ENCODE measurements at places on chromosomes 7 and 10.

DNA sequence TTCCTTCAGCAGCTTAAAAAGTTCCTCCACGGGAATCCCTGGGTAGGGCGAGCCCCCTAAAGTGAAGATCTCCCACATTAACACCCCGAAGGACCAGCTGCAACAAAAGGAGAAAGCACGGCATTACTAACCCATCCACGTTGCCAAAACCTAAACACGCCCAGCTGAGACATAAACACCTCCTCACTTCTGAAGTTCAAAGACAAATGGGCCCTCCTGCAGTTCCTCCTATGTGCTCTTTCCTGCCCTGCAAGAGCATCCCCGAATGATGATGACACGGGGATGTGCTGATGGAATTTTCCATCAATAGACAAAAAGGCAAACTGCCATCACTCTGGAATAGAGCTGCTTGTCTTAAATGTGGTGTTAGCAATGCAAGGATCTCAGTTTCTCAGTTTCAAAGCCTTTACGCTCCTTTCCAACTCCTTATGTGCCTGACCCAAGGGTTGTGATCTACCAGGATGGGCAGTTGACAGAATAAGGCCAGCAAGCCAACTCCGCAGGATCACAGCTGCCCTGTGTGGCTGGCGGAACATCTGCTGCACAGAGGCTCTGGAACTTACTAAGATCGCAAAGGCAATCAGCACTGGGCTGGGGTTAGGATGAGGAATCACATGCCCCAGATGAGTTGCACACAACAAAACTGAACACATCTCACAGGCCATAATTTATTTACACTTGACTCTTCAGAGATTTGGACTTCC, 112.7 kb downstream of the FGFR2 start:
- DNase-seq, result no peak

DNA sequence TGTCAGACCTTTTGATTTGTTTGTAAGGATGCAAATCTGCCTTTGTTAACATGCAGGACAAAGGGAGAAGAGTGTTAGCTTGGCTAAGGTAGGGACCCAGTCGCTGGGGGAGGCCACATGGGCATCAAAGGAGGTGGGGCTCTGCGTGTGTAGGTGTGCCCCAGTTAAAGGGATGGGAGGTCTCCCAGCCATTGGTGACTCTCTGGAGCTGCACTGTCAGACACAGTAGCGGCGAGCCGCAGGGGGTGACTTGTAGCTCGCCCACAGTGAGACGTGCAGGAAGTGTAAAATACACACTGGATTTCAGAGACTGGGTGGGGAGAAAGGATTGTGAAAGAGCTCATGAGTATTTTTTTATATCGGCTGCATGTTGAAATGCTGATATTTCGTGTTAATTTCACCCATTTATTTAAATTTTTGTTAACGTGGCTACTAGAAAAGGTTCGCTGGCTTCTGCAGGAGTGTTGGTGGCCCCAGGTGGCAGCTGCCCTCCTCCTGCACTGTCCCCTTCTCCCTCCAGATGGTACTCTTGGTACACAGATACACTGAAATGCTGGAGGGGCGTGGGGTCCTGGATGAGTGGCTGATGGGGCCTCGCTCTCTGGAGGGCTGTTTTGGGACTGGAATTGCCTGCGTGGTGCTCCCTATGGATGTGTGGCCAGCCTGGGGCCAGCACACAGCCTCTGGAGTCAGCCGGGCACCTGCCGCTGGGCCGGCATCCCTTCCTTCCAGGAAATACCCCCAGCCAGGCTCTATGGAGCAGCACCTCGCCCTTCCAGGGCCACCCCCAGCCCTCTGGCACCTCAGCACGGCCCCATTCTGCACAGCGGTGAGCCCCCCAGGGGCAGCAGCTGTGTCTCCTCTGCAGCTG, 59.2 kb downstream of the LHPP start:
- DNase-seq, result no peak

GRCh38 chr7:67343572-67343971, 346.9 kb downstream of the TYW1 start:
- DNase-seq, result no peak

- DNase-seq, result no peak
These were observed 75.9 kb downstream of the GLI3 start for GRCh38 chr7:42161110-42161509.

DNA sequence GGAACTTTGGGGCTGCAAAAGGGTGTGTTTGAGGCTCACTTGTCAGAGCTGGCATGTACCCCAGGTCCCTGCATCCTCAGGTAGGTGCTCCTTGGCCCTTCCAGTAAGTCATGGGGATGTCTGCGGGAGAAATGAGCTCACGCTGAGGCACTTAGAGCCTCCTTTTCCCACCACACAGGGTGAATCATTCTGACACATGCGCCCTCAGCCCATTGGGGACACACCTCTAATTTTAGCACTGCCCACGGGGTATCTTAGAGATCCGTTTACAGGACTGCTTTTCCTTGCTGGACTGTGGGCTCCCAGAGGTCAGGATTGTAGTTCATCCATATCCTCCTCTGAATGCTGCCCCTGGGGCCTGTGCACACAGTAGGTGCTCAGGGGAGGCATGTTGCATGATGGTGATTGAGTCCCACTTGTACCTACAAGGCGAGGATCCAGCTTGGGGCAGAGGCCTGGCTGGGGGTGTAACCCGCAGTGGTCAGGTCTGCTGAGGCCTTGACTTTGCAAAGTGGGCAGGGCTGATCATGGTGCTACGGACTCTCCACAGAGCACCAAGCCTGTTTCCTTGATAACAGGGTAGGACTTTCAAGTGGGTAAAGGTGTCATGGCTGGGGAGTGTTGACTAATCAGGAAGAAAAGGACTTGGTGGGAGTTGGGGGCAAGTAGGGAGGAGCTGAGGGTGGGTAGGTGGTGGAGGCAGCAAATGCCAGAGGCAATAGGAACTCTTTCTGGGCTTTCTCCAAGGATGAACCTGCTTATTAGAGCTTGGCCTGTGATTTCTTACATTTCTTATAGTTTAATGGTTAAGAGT, 5.8 kb downstream of the TSPAN15 start:
- no peak for DNase-seq

DNA sequence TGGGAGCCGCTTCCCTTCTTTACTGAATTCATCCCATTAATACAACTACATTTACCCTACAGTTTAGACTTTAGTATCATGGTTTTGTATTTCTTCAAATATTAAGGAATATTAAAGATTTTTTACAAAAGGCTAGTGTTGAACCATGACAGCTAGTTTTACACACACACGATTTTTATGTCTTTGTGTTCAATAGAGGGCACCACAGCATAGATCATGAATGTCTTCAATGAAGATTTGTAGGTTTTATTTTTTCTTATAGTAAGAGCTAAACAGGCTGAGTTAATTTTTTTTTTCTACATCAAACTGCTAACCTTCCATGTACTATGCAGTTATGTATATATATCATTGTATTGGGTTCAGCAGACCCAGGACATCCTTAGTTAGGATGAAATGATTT, 76.9 kb downstream of the SNX10 start:
- DNase-seq, result no peak

GRCh38 chr10:13961097-13961496, 369.6 kb downstream of the FRMD4A start:
- DNase-seq, result no peak

GRCh38 chr7:152108359-152108758, 82.9 kb downstream of the GALNT11 start:
- no peak for DNase-seq

GRCh38 chr10:48799341-48800006, 114.8 kb downstream of the WDFY4 start:
- no peak for DNase-seq

GRCh38 chr7:137925091-137925490, 76.8 kb downstream of the CREB3L2 start:
- DNase-seq, result no peak

DNA sequence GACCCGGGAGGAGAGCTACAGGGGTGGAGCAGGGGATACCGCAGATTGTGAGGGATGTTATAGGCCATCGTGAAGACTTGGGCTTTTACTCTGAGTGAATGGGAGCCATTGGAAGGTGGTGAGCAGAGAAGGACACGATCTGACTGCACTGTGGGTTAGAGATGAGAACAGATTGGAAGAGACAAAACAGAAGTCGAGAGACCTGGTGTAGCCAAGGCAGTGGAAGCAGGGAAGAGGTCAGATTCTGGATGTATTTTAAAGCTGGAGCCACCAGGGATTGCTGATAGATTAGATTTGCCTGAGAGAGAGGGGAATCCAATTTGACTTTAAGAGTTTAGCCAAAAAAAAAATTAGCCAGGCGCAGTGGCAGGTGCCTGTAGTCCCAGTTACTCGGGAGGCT, 21.6 kb upstream of the EEPD1 start:
- no peak for DNase-seq

GRCh38 chr7:115838829-115839228, 191.7 kb downstream of the TFEC start:
- no peak for DNase-seq

DNA sequence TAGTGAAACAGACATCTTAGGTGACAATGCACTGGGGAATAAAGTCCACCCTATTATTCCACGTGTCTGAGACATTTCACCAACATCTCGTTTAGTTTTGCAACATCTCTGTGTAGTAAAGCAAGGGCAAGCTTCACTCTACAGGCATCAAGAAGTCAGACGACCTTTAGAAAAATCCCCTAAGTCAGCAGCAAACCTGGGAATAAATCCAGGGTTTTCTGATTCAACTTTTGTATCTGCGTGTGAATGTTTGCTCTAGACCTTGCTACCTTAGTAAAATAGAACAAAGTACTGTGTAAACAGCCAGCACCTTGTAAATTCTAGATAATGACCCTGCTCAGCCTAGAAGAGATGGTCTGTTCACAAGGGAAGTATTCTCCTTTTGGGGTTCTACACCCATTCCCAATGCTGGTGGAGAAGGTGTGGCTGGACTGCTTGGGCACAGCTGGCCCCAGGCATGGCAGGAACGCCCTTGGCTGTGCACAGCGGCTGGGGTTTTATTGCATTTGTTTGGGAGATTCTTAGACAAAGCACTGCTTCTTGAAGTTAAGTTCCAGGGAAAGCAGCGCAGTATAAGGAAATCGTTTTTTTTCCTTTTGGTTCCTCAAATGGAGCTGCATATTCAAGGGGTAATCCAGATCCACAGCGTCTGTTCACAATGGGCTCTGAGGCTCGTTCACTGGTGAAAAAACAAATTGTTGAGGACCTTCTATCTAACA, 38.3 kb upstream of the GALNTL5 start:
- no peak for DNase-seq

GRCh38 chr10:3424111-3424851, 251.7 kb upstream of the PITRM1 start:
- DNase-seq, result no peak

DNA sequence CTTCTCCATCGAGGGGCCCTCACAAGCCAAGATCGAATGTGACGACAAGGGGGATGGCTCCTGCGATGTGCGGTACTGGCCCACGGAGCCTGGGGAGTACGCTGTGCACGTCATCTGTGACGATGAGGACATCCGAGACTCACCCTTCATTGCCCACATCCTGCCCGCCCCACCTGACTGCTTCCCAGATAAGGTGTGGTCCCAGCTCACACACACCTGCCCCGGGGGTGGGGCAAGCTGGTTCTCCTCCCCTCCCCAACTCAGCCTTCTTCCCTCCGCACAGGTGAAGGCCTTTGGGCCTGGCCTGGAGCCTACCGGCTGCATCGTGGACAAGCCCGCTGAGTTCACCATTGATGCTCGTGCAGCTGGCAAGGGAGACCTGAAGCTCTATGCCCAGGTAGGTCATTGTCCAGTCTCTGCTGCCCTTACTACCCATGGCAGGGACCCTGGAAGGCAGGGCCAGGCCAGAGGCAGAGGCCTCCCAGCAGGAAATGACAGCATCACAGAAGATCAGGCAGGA, 11.0 kb downstream of the FLNC start:
- DNase-seq, result no peak

GRCh38 chr7:68700414-68700813, 897.9 kb upstream of the AUTS2 start:
- no peak for DNase-seq

- peak; percentile 65 for DNase-seq
These were observed 5.3 kb downstream of the NEUROG3 start for GRCh38 chr10:69567920-69568319.

DNA sequence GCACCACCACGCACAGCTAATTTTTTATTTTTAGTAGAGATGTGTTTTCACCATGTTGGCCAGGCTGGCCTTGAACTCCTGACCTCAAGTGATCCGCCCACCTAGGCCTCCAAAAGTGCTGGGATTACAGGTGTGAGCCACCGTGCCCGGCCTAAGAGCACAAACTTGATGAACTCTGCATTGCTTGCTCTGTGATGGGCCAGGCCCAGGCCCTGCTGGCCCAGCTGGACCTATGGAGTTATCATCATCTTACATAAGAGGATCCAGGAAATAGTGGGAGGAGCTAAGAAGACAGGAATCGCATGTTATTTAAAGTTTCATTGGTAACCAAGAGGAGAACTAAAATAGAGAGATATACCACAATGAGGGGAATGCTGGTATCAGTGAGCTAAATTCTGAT, 86.9 kb downstream of the DAGLB start:
- no peak for DNase-seq

- no peak for DNase-seq
These were observed 4.3 kb downstream of the LRRC20 start for GRCh38 chr10:70378122-70378521.

- DNase-seq, result no peak
These were observed 22.3 kb downstream of the MDFIC start for GRCh38 chr7:114943953-114944744.

DNA sequence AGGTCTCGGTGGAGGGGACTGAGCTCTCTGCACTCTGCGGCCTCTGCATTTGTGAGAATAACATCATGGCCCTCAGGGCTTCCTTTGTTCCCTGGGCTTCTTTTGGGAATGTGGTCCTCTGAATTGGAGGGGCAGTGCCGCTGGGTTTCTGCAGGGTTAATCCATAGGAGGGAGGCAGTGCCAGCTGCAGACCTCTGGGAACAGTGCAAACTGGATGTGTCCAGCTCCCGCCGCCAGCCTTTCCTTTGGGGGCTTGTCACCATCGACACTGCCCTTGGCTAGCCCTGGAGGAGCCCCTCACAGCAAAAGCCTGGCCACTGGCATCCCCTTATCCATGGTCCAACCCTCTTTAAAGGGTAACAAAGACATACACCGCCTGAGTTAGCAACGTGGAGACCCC, 174.0 kb downstream of the WDR37 start:
- no peak for DNase-seq

DNA sequence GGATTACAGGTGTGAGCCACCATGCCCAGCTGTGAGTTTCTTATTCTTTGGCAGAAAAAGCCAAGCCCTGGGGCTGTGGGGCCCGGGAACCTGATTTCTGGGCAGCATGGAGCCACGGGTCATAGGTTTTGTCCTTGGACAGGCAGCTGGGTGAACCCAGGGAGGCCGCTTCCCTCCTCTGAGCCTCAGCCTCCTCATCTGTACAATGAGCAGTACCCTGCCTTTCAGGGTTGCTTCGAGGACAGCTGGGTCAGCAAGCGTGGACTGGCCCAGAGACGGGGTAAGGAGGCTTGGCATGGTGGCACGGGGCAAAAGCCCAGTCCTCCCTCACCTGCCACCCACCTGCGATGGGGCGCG, 84.1 kb upstream of the GNA12 start:
- DNase-seq, result no peak

- DNase-seq, result no peak
These were observed 121.3 kb downstream of the PPP1R3A start for GRCh38 chr7:113797420-113798010.

GRCh38 chr7:46982928-46983327, 599.0 kb downstream of the TNS3 start:
- peak; percentile 21 for DNase-seq
